ENCODE measurements at places on chromosomes 5 and 9.
A peak's percentile ranks its signal among the peaks of the same experiment; 100 is the strongest.

DNA sequence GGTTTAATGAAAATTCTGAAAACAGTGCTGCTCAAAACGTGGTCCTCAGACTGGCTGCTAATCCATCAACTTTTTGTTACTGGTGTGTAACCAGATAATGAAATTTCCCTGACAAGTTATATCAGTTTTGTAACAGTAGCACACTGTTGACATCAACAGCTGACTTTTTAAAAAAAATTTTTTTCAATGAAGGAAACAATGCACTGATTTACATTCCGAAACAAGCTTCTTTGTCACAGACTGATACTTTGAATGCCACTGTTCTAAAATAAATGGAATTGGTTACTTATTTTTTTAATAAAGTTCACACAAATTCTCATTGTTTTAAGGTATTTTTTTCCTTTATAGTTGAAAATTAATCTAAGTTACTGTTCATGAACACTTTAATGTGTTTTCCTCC, 169.1 kb downstream of the NIPBL start:
- DNase-seq = no peak

DNA sequence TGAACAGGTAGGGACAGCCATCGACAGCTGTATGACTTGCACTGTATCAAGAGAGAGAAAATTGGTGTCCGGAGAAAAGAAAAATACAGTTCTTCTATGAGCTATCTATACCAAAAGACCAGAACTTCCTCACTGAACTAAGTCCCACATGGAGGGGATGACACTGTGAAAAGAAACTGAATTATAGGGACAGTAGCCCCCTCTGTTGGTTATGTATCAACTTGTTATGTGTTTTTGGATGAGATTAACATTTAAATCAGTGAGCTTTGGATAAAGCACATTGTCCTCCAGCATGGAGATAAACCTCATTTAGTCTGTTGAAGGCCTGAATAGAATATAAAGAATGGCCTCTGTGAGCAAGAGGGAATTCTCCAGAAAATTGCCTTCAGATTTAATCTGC, 176.6 kb upstream of the SH3GL2 start:
- DNase-seq = peak; percentile 8

- no peak for DNase-seq
Observed at GRCh38 chr9:18857334-18857733, 175.7 kb downstream of the SAXO1 start.

GRCh38 chr9:76818271-76818670, 54.0 kb downstream of the PCA3 start:
- DNase-seq = peak; percentile 83

DNA sequence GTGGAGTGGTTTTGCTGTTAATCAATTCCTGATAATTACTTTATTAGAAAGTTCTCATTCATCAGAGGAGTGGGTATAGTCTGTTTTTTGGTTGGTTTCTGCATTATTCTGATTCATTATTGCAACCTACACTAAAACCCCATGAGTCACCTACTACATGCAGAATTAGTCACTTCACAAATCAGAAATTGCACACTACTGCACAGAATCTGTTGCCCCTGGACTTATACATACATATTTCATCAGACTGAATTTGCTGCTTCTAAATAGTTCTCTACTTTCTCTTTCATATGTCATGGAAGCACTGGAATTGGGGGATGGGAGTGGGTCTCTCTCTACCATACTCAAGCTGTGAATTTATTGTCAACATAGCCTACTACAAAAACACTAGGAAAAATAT, 585.1 kb downstream of the DNAH5 start:
- DNase-seq = no peak

- DNase-seq = no peak
Observed at GRCh38 chr9:127941062-127941960, 3.7 kb upstream of the DPM2 start.

DNA sequence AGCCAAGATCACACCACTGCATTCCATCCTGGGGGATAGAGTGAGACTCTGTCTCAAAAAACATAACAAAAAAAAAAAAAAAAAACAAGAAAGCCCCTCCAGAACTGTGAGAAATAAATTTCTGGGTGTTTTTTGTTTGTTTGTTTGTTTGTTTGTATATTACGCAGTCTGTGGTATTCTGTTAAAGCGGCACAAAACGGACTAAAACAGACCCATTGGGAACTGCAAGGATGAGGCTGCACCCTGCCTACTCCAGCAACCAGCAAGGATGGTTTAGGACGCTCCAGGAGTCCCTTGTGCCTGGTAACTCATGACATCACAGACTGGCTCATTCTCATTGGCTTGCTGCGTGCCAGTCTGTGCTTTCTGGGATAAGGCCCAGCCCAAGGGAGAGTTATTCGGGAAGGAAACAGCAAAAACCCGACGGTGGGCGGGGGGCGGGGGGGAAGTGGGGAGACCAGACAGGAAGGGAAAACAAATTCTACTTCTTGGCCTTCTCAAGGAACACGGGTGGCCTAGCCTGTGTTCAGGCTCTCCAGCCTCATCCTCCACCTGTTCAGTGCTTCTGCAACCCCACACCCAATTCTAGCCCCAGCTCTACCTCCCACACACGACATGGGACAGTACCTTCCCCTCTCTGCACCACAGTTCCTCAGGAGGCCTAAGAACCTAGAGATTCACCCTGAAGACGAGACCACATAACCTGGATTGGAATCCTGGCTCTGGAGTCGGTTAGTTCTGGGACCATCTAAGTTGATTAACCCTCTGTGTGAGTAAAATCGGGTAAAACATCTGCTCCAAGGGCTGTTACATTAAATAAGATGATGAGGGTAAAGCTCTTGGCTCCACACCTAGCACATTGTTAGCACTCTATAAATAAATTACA, 2.8 kb downstream of the CD74 start:
- DNase-seq = peak; percentile 93

DNA sequence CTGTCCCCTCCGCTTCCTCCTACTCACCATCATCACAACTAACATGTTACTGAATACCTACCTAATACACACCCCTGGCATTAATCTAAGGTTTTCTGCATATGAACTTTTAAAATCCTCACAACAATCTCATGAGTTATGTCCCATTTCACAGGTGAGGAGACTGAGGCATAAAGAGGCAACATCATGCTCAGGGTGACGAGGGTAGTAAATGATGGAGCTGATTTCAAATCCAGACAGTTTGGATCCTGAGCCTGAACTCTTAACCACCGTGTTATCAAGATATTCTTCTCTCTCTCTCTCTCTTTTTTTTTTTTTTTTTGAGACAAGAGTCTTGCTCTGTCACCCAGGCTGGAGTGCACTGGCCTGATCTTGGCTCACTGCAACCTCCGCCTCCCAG, 12.9 kb upstream of the EEIG1 start:
- DNase-seq = no peak

DNA sequence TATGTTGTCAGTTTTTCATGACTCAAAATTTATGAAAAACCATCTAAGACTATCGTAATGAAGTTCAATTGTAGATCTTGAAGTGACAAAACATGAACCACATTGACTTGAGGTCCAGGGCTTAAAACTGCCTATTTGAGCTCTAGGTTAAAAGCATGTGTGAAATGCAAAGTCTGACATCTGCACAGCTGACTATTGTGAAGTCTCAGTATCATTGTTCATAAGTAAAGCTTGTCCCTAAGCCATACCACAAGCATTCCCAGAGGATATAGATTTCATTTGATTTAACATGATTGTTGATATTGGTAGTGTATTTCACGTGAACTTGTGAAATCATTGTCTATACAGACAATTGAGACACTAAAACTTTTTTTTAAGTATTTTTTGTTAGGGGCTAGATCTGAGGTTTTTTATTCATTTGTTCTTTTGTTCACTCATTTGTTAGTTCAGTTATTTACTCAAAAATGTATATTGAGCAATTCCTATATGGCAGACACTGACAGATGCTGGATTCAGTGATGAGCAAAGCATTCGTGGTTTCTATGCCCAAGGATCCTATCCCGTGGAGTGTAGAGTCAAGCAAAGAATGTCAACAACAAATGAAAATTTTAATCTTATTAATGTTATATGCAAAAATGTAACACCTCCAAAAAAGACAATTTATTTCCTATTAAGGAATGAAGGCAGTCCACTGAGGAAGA, 485.2 kb downstream of the RAB3C start:
- no peak for DNase-seq

All from muscle of leg (tissue), 16 donors.